ENCODE measurements at places on chromosomes 2 and 18. TPM values are rescaled to one million over a fixed set of nuclear protein-coding genes. Genes with fewer than 3 reads are reported as not detected.

DNA sequence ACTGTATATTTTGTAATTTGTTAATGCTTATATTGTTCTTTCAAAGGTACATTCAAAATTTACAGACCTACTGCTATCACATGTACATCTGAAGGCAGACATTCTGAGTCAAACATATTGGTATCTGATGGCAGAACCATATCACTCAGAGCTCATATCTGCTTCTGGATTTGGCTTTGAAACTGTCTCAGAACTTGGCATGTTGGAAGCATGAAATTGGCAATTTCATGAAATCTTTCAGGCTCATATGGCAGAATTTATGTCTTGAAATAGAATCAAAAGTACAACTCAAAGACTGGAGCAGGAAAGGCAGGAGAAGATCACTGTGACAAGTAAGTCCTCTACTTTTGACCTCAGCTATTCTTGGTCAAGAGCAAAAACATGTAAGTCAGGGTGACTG, 202.3 kb downstream of the LRP1B start:
- DNase-seq = no peak
- H3K4me1 ChIP-seq = no peaks in the 10 kb centered on the region
- H3K36me3 ChIP-seq = no peaks in the 10 kb centered on the region
- no peak overlapping the region for H3K4me3 ChIP-seq
- H3K27me3 ChIP-seq = no peaks in the 10 kb centered on the region

DNA sequence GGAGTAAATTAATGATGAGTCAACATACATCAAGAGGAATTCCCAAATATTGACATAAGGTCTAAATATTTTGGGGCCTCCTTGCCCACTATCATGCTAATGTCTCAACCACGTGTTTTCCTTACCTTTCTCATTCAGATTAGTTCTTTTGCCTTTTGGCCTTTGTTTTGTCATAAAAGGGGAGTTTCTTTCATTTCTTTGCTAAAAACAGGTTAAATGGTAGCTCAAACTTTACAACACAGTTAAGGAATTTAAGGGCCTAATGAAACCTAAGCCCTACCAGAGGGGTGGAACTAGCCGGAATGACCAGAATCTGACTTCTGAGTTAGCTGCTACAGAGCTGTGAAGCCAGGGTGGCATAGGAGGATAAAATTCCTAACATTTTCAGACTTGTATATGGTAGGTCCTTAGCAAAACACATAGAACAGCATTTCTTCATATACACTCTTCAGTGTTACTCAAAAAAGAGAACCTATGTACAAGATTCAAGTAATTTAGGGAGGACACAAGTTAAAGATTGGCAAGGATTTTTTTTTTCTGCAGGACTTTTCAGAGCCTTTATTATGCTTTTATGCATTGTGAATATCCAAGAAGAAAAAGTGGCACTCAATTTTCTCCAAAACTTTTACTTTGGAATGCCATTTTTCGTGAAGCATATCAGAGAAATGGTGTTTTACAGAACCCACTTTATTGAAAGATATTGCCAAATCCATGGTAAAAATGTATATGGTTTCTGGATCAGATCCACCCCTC, 633.1 kb downstream of the ARHGAP15 start:
- H3K27ac ChIP-seq = no peak overlapping the region
- no peak for DNase-seq
- no peaks in the 10 kb centered on the region for H3K36me3 ChIP-seq
- H3K27me3 ChIP-seq = no peaks in the 10 kb centered on the region
- H3K4me3 ChIP-seq = no peak overlapping the region

- H3K4me3 ChIP-seq = no peak overlapping the region
- no peak for DNase-seq
- no peaks in the 10 kb centered on the region for H3K27me3 ChIP-seq
- H3K4me1 ChIP-seq = no peaks in the 10 kb centered on the region
- H3K36me3 ChIP-seq = no peaks in the 10 kb centered on the region
Observed at GRCh38 chr2:50752237-50752636, 279.7 kb downstream of the NRXN1 start.

The RAX gene
- polyA plus RNA-seq = not detected

The SLC38A11 gene
- 46.8 TPM for polyA plus RNA-seq

Data from B cell (primary cell).